ENCODE measurements at places on chromosomes 3 and 15.
A peak's percentile ranks its signal among the peaks of the same experiment; 100 is the strongest.

- DNase-seq, result no peak
Observed at GRCh38 chr3:139746481-139746880, 68.7 kb upstream of the NMNAT3 start.

- no peak for DNase-seq
Observed at GRCh38 chr3:66165660-66166059, 55.1 kb upstream of the SLC25A26 start.

DNA sequence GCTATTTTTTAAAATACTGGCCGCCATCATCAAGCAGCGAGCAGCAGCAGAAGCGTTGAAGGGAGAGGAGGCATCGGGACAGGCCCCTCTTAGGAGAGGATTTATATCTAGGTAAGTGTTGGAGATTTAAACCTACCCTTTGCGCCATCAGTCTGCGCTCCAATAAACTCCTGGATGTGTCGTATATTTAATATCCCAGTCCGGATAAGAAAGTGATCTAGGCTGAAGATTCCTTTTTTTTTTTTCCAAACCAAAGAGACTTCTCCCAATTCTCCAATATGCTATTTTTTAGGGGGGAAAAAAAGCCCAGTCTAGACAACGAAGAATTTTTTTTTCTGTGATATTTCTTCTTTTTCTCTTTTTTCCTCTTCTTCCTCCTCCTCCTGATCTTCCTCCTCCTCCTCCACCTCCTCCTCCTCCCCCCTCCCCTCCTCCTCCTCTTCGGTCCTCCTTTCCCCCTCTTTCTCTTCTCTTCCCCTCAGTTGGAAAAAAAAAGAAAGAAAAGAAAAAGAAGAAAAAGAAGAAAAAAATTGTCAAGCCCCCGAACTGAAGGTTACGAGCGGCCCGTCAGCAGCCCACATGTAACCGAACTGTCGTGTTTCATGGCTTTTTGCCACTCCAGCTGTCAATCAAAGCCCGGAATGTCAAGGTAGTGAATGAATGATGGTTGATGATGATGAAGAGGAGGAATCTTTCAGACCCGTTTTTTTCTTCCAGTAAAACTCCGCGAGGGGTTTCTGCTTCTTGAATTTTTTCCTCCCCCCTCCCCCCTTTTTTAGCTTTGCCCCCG is 835 bp downstream of the MEIS2 start:
- DNase-seq, result peak; percentile 15

DNA sequence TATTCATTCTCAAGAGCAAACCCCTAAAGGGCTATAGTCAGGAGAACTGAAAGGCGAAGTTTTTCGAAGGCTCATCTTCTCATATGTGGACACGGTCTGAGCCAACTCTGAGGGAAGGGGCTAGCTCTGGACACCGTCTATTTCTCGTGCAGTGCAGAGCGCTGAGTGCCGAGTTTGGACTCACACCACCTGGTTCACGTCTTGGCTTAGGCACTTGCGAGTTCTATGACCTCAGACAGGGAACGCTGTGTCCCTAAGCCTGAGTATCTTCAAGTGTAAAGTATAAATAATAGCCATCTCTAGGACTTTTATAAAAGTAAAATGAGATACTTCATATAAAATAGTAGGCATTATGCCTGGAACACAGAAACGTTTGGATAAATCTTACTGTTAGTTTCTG is 223.7 kb downstream of the FMN1 start:
- DNase-seq, result no peak

DNA sequence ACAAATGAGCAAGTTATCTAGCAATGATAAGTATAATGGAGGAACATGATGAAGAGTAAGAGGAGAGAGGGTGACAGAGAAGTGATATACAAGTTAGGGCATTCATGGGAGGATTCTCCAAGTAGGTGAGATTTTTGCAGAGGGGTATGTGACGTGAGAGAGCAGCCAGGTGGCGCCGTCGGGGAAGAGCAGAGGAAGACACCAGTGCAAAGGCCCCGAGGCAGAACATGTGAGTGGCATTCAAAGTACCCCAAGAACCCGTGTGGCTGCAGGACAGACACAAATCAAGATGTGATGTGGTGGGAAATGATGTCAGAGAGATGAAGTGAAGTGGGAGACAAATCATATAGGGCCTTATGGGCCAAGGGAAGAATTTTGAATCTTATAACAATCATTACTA is 81.8 kb upstream of the GRM7 start:
- DNase-seq, result no peak

DNA sequence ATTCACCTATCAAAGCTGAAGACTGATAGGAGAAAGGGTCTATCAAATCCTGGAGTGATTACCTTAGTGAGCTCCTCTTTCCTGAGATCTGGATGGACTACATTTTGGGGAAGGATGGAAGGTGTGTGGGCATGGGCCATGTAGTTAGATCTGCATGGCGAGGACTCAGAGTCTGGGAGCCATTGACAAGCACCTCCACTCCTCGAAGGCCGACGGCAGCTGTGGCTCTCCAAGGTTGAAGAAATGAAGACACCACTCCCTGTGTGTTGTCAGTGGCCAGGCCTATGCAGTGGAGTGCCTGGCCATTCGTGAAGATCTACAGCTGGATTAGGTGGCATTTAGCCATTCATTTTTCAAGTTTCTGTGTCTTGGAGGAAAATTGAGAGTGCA is 509.2 kb downstream of the GABRG3 start:
- DNase-seq, result no peak

- DNase-seq, result no peak
Observed at GRCh38 chr15:86157606-86158293, 78.1 kb downstream of the AGBL1 start.

GRCh38 chr3:20060974-20061685 is 20.9 kb downstream of the KAT2B start:
- no peak for DNase-seq

- no peak for DNase-seq
Observed at GRCh38 chr3:188974856-188975599, 196.7 kb upstream of the TPRG1 start.

DNA sequence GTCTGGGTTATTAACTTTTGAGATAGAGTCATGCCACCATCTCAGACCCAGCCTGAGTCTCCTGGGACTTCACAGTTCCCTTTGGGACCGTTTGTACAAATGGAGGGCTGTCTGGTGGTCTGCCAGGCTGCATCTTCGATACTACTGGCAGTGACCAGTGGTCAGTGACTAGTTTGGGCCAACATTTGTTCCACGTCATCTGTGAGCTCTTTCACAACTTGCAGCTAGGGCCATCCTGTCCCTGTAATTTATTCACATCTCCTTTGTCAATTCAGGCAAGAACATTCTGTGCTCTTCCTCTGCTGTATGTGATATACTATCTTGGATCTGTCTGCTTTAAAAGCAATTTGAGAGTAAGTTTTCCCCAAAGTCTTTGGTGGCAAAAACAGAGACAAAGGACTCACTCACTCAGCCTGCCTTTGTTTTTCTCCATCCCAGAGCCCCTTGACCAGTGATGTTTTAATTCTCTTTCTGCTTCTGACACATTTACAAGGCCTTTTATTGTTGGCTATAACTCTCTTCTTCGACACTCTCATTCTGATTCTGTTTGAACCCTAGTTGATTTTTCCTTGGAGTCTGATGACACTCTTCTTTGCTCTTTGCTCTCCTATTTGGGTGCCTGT is 353.4 kb downstream of the EPHB1 start:
- DNase-seq, result no peak

GRCh38 chr3:13545952-13546454 is 2.9 kb upstream of the FBLN2 start:
- DNase-seq, result no peak

GRCh38 chr15:39188314-39188713 is 392.6 kb upstream of the THBS1 start:
- DNase-seq, result no peak

DNA sequence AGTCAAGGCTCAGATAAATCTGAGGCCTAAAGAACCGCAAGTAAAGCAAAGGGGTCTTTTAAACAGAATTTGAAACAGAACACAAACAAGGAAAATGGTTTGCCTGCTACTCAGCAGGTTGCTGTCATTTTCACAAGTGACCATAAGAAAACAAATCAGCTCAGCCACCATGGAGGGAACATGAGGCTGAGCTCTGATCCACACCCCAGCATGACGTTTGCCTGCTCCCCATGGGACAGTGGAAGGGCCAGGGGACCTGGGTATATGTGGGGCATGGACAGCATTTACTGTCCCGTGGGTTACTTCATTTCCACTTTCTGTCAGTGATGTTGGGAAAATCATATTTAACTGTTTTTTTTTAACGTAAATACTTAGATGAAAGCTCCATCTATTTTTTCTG is 371.2 kb downstream of the LRTM1 start:
- no peak for DNase-seq

DNA sequence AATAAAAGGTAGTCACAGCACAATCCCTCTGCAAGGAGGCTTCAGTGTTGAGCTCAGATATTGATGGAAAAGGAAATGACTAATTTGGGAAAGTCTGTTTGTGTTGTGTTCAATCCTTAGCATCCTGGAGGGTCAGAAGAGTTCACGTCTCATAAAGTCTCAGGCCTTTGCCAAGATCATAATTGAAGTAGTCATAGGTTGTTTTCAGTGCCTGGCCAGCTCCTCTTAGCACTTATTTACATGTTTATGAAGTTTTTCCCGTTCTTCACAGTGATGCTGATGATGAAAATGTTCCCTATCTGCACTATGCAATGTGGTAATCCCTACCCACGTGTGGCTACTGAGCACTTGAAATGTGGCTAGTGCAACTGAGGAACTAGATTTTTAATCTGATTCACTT is 61.6 kb upstream of the TGFBR2 start:
- no peak for DNase-seq

DNA sequence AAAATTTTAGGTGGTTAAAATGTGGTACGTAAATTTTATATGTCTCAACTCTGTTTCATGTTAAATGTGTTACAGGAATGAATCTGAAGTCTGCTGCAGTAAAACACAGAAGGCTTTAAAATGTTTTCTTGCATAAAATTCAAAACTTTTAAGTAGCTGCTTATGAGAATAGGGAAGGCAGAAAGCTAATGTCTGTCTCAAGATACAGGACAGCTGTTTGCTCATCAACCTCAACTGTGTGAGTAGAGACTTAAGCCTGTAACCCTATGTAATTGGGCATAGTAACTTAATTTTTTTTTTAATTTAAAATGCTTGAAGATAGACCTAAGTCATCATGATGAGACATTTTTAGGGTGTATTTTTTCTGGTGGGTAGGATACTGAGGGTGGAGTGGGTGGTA is 38.9 kb downstream of the ZFAND6 start:
- DNase-seq, result no peak

DNA sequence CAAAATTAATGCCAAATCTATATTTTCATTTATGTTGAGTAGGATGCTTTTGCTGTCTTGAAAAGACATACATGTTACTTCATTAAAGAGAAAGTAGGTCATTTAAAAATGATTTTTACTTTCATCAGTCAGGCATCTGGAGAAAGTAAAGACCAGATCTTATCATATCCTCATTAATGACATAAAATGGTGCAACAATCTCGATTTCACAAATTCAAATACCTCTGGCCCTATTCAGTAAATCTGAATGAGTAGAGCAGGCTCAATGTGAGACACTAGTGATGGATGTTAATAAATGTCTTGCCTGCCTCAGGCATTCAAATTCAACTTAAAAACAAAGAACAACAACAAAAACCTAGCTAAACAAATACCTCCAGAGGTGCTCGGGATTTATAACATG is 714.1 kb downstream of the NAALADL2 start:
- DNase-seq, result no peak

DNA sequence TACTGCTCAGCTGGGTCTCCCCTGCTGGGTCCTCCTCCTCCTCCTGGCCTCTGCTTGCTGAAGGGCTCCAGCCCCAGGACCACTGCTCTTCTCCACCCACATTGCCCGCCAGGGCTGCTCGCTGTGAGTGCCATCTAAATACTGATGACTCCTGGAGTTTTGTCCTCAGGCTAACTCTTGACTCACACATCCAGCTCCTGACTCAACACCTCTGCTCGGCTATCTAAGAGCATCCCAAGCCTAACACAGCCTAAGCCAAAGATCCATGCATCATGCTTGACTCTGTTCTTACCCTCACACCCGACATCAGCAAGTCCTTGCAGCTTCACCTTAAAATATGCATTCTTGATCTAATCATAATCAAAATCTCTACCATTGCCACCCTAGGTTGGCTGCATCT is 260.2 kb downstream of the KLF13 start:
- DNase-seq, result no peak

DNA sequence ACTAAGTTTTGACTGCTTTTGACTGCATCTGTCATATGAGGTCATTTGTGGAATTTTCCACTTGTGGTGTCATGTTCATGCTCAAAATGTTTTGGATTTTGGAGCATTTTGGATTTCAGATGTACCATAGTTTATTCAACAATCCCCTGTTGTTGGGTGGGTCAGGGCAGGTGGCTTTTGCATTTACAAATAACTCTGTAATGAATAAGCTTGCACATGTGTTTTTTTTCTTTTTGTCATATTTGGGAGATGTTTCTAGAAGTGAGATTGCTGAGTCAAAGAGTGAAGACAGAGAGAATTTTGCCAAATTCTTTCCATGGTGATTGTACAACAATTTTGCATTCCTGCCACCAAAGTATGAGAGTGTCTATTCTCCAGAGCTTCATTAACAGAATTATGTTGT is 62.4 kb upstream of the ADPGK start:
- no peak for DNase-seq

DNA sequence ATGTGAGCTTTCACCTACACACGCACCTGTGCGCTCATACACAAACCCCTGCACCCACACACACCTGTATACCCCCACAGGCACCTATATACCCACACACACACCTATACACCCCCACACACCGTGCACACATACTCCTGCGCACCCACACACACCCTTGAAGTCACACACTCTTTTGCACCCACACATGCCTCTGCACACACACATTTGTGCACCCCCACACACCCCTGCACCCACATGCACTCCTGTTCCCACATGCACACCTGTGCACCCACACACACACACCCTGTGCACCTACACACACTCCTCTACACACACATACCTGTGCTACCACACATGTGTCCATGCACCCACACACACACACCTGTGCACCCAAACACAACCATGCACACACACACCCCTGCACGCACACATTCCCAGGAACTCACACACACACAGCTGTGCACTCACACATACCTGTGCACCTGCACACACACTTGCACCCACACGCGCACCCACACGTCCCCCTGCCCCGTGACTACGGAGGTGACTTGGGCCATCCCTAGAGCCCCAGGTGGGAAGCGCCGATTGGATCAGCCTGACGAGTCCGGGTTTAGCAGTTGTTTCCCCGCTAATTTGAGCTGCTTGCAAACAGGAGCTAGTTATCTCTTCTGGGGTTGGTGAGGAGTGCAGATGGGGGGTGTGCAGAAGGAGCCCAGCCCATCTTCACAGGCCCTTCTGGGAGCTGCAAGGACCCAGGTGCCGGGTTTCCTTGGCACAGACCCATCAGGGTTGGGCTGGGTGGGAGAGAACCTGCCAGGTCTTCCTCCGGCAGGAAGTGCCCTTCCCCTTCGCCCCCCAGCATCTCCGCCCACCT is 97.8 kb downstream of the CHSY1 start:
- DNase-seq, result no peak

Measured in stimulated activated naive CD4-positive, alpha-beta T cell (primary cell).